ENCODE measurements at places on chromosomes 1 and 21.

GRCh38 chr1:56045062-56045461 lies 534.3 kb downstream of the PLPP3 start:
- DNase-seq = no peak

- DNase-seq = no peak
Observed at GRCh38 chr21:32101277-32101676, 177.6 kb downstream of the MIS18A start.

DNA sequence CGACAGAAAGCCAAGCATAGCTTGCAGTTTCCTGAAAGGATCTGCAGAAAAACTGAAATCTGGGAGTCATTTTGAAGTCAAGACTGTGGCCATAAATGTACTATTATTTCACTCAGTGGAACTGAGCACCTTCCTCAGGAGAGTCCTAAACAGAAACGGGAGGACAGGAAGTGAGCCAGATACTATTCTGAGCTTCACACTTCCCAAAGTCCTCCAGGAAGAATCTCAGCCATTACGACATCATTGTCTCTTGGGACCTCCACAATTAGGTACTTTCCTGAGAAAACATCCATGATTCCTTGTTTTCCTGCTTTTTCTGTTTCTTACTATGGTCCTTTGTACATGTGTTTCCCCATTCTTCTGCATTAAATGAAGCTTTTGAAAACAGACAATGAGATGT lies 299.2 kb upstream of the USP25 start:
- no peak for DNase-seq

- DNase-seq = no peak
Observed at GRCh38 chr21:26832546-26832945, 12.7 kb downstream of the ADAMTS1 start.

DNA sequence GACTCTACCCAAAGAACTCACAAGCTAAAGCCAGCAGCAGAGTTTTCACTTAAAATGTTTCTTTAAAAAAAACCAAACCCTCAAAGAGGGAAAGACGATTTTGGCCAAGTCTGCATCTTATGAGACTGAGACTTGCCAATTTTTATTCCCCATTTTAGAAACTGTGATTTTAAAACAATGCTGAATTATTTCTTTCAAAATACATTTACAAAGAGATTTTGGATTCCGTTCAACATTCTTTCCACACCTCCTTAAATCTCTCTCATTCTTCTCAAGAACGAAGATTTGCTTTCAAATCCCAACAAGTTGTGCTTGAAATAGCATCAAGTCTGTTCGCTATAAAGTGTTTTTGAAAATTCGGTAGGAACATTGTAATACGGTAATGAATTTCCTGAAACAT lies 133.9 kb upstream of the VANGL1 start:
- no peak for DNase-seq

- DNase-seq = no peak
Observed at GRCh38 chr1:20507248-20507563, 745 bp downstream of the MUL1 start.

DNA sequence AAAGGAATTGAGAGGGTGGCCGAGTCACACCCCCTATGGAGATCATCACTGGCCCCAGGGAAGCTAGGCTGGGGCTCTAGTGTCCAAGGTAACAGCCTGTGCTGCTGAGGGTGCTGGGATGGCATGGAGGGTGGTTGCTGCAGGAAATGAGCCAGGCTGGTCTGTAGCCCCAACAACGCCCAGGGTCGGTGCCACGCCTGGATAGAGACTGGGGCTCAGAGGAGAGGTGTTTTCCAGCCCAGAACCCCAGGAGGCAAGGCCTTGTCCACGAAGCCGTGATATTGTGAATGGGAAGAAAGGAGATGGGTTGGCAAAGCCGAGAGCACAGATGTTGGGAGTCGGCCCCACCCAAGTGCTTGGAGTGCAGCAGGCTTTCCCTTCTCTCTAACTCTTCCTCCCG lies 68.9 kb upstream of the ACTRT2 start:
- no peak for DNase-seq

DNA sequence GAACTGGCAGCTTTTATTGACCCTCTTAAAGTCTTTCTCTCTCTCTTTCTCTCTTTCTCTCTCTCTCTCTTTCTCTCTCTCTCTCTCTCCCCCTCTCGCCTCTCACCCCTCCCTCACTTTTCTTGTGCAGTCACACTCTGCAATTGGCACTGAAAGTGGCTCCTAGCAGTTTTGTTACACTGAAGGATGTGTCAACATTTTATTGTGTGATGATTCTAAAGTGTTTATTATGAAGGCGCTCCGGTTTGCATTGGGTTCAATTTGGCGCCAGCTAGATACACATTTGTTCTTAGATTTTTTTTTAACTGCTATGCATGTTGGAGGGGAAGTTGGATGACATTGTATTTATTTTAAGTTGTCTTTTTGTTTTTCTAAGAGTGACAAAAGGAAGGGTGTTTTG lies 64.0 kb upstream of the CHRM3 start:
- DNase-seq = no peak

DNA sequence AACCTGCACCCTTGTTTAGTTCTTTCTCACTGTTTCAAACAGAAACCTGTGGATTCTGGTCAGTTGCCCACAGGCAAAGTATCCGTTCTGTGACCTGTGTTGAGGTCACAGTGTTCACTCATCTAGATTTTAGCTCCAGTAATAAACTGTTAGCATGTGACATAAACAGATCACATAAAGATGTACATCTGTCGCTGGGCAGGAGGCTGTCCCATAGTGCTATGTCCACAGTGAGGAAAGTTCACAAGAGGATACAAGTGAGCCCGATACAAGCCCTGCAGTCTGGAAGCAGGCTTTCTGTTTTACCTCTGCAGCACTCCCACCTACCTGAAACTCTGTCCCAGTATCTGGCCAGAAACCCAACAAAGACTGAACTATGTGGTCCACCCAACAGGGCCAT lies 28.4 kb downstream of the LMX1A start:
- no peak for DNase-seq
